HCEC 1CT (cell line): ENCODE measurements at places on chromosomes 2 and 18.
A peak's percentile ranks its signal among the peaks of the same experiment; 100 is the strongest.

DNA sequence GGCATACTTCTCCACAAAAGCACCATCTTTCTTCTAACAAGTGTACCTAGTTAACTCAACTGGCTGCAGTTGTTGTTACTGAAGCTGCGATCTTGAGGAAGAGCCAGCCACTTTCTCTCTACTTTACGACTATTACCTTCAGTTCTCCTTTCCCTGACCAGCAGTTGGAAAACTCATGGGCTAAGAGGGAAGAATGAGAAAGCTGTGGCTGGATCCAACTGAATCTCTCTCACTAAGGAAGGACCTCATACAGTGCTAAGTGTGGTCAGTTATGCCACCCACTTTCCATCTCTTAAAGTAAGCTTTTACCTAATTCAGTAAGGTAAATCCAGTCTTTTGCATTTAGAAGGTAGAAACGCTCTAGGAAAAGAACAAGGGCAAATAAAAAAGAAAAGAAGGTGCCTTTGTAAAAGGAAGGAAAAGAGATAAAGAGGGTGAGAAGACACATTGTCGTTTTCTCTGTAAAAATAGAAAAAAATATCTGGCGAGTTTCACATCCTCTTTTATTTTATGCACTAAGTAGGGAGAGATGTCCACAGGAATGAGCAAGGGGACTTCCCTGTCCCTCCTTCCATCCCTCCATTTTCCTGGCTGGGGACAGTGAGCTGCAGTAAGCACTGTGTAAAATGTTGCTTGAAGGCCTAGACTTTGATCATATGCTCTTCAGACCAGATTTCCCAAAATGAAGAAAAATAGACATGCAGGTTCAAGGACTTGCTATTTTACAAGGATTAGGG, 73.4 kb downstream of the PLEKHM3 start:
- DNase-seq, result no peak

DNA sequence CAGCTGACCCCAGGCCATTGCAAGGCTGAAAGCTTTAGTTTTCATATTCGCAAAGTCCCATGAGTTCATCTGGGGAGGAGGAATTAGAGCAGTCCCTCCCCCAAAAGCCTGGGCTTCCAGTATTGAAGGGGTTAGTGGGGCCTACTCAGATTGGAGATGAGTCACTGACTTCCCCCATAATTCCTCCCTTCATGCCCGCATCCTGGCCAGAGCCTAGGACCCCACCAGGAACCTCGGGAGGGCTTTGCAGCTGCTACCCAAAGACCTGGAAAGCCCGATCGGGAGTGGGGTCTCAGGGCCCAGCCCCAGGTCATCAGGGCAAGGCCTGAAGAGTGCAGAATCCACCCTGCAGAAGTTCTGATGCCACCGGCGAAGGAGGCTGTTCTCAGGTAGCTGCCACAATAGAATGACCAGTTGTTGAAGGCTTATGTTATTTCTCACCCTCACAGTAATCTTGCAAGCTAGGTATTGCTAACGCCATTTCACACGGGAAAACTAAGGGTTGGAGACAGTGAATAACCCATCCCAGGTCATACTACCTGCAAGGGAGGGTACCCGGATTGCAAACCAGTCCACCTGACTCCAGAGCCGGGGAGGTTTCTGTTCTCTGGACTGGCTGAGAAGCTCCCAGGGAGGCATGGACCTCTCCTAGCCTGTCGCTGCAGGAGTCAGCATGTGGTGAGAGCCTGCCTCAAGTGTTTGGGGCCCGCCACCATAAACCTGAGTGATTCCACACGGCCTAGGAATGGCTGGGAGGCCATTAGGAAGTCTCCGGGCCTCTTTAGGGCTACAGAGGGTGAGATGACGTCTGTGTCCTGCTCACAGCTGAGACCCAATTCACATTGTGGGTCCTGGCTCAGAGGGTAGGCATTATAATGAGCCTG, 5.8 kb upstream of the ARID5A start:
- DNase-seq, result no peak

DNA sequence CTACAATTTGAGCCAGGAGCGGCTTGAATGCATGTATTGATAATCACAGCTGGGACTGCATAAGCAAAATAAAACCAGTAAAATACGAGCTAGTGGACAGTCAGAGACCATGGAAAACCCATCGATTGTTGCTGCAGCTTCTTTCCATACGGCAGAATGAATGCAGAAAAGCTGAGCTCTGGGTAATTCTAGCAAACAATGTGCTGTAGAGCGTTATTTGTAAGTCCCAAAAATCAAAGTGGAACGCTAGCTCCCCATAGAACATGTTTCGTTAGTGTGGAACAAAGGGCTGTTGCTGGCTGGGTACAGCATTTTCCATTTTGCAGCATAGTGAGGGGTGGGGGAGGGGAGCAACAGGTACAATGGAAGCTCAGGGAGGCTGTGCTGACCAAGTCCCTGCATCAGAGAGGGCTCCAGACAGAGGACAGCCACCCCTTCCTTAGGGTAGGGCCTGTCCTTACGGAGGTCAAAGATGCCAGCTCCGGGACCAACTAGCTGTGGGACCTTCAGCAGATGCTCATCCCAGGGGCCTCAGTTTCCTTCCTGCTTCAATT, 74.1 kb downstream of the BOD1L2 start:
- DNase-seq, result no peak

DNA sequence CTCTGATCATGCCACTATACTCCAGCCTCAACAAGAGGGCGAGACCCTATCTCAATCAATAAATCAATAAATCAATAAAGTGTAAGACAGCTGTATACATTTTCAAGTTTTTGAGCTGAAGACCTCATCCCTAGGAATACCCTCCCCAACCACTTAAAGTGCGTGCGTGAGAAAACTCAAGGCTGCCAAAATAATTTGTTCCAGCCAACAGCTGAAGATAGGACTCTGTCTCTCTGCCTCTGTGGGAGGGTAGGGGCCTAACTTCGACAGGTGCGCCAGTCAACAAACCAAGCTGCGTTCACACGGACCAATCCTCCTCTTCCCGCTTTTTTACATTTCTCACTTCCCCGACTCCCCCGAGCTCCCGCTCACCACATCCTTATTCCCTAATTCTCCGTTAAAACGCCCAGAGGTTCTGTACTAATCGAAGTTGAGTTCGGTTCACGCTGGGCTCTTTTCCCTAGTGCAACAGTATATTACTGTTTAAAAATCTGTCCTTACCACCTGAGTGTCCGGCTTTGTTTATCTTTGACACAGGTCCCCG, 618 bp downstream of the POLR2D start:
- DNase-seq, result peak; percentile 13

DNA sequence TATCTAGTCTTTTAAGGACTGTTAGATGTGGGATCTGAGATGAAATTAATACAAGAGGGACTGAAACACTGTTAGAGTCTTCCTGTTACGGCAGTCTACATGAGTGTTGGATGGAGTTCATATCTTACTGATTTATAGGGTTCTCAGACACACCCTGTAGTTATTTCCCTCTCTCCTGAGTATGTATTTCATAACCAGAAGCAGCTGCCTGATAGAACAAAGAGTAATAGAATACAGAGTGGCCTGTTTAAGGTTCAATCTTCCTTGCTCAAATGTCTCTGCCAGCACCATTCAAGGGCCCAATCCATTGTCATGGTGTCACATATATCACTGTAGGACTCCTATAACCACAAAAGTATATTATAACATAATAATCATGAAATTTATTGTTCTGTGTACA, 1229.1 kb upstream of the ACVR2A start:
- DNase-seq, result no peak

- DNase-seq, result no peak
Observed at GRCh38 chr2:2887772-2888387, 489.7 kb downstream of the EIPR1 start.

- no peak for DNase-seq
Observed at GRCh38 chr18:65411061-65411460, 339.8 kb upstream of the CDH7 start.

- DNase-seq, result no peak
Observed at GRCh38 chr2:60275958-60276357, 277.5 kb downstream of the BCL11A start.

DNA sequence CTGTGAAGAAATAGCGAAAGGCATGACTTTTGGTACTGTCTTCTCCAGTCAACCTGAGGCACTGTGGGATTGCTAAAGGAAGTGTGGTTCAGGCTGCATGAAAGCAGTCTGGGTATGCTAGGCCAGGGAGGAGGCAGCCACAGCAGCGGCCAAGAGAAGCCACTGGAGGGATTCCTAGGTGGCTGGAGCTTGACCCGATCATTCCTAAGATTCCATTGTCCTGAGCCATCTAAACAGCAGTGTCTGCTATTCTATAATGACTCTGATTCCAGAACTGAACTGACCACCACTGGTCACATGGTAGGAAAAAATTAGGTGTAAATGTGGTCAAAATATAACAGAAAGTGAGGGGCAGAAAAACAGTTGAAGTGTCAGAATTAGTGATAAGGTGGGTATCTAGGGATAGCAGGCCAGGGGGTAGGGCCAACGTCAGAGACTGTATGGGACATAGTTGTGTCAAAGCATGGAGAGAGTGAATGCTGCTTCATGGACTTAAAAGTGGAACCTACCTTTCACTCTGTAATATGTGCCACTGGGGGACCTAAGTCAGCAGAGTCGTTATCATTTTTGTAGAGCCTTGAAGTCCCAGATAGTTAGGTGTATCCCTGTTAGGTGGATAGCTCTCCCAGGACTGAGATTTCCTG, 204.6 kb downstream of the CTNNA2 start:
- no peak for DNase-seq

GRCh38 chr2:179900655-179901054, 39.2 kb upstream of the ZNF385B start:
- DNase-seq, result peak; percentile 62

- no peak for DNase-seq
Observed at GRCh38 chr2:112012556-112012955, 42.5 kb upstream of the TMEM87B start.
